Stimulated activated CD4-positive, alpha-beta T cell treated with anti-CD3 and anti-CD28 coated beads, Interleukin-12 subunit alpha, Interleukin-12 subunit beta, amount 100 ng/mL, for 24 hours (primary cell): ENCODE measurements at places on chromosomes 4 and X.

DNA sequence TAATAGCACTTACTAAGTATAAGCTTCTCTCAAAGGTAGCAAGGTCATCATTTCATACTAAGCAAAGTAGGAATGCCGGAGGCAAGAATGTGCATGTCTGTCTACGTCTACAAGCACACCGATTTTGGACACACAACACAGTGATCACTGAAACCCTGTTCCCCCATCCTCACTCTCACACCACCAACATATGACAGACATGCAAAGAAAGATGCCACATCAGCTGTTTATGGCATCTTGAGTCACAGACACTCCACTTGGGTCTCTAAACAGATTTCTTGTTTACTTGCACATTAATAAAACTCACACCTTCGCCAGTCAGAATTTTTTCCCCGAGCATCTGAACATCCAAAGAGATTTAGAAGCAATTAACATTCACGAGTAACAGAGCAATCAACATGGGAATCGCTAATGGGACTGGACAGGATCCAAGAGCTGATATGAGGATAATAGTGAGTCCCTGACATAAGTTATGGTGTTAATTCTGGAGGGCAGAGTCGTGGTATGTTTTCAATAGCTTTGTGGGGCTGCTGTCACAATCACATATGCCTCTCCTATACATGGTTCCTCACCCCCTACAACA, 324.1 kb downstream of the DHX15 start:
- DNase-seq: no peak

GRCh38 chr4:168070903-168071302, 21.4 kb upstream of the ANXA10 start:
- DNase-seq: no peak

DNA sequence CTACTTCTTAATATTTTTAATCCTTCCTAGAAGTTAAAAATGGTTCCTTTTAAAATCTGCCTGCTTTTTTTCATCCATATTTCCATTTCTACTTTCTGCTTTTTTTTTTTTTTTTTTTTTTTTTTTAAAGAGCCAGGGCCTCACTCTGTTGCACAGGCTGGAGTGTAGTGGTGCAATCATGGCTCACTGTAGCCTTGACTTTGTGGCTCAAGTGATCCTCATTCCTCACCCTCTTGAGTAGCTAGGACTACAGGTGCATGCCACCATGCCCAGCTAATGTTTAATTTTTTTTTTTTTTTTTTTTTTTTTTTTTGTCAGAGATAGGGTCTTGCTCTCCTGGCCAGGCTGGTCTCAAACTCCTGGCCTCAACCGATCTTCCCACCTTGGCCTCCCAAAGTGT, 39.7 kb downstream of the MND1 start:
- no peak for DNase-seq

DNA sequence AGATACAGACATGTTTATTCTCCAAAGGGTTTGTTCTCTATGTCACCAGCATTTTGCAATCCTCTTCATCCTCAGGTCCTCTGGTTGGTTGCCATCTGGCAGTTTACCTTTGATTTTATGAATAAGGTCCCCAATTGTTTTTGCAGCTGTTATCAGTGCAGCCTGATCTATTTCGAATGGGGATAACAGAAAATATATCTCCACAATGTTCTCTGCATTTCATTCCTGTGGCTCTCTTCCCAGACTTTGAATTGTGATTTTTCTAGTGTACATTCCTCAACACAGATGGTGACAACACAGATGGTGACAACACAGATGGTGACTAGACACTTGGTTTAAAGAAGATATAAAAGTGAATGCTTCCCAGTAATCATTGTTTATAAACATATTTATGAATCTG, 74.1 kb downstream of the FBXO8 start:
- DNase-seq: no peak

DNA sequence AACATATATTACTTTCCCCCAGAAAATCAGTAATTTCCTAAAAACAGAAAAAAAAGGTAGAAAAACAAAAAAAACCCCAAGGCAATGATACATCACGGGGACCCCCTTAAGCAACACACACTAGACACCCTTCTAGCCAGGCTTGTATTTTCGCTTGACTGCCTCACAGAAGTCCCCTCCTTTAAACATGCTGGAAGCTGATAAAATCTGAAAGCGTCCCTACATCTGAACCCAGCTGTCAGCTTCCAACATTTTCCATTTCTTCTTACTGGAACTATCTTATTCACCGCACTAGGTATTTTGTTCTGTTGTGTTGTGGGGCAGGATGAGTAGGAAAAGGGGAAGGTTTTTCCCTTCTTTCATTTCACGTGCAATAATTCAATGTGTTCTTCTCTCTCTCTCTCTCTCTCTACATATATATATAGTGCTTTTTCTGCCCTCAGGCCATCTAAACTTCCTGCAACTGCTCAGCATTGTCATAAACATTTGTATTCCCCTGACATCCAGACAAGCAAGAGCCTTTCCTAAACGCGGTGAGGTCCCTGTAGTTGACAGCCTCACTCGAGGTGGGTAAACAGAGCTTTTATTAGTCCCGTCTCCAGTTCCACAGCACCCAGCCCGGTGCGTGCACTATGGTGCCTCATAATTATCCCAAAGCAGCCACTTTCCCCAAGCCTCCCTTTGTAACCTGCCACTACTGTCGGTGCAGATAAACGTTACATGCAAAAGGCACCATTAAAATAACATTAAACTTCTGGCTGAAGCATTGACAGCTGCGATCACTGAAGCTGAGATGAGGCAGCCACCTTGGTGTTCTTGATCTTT, 82.5 kb downstream of the GATB start:
- DNase-seq: no peak

- no peak for DNase-seq
These were observed 282.0 kb downstream of the ARHGAP24 start for GRCh38 chr4:85756938-85757337.

DNA sequence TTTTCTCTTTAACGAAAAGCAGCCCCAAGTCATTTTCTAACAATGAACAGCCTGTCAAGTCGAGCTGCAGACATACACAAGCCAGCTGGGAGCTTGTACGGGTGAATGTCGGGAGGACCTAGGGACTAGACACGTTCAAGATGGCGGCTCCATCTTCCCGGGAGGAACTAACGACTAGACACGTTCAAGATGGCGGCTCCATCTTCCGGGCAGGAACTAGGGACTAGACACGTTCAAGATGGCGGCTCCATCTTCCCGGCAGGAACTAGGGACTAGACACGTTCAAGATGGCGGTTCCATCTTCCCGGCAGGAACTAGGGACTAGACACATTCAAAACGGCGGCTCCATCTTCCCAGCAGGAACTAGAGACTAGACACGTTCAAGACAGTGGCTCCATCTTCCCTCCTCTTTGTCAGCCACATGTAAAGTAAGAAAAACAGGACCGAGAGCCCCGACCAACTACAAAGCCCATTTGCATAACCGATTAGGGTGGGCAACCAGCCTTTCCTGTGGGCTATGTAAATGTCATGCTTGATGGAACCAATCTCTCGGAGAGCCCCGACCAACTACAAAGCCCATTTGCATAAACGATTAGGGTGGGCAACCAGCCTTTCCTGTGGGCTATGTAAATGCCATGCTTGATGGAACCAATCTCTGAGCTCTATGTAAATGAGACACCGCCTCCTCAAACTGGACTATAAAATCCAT, 175.5 kb downstream of the DHRSX start:
- DNase-seq: no peak

DNA sequence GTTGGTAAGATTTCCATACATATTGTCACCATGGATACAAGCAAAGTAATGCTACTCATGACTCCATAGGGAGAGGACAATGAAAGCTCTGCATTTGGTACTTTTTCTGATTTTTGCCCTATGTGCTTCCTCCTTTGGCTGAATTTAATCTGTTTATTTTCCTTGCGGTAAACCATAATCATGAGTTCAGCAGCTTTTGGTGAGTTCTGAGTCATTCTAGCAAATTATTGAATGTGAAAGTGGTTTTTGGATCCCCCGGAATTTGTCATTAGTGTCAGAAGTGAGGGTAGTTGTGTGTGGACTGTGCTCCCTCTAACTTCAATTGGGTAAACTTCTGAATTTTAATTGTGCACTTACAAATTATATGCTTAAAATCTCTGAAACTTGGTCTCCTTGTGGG, 170.3 kb downstream of the MOSPD2 start:
- DNase-seq: no peak

- no peak for DNase-seq
These were observed 130.3 kb downstream of the ADGRA3 start for GRCh38 chr4:22385611-22386011.

DNA sequence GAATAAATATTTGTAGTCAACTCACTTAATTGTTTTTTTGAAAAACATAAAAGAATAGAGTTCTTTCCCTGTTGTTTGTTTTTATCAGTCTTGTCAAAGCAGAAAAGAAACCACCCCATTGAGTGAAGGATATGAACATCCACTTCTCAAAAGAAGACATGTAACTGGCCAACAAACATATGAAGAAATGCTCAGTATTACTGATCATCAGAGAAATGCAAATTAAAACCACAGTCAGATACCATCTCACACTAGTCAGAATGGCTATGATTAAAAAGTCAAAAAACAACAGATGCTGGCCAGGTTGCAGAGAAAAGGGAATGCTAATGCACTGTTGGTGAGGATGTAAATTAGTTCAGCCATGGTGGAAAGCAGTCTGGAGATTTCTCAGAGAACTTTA, 326.1 kb upstream of the EMCN start:
- no peak for DNase-seq

DNA sequence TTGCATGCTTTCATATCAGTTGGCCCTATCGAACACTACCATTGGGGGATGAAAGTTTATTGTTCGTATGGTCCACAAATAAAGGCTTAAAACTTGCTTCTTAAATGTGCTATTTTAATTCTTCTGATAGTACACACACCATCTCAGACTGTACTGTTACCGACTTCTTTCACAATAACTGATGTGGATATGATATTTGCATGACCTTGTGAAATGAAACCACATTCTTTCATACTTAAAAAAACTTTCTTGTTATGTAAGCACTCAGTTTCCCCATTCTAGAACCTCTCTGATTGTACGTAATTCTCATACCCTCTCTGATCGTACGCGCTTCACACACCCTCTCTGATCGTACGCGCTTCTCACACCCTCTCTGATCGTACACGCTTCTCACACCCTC, 12.0 kb upstream of the WDR19 start:
- no peak for DNase-seq

DNA sequence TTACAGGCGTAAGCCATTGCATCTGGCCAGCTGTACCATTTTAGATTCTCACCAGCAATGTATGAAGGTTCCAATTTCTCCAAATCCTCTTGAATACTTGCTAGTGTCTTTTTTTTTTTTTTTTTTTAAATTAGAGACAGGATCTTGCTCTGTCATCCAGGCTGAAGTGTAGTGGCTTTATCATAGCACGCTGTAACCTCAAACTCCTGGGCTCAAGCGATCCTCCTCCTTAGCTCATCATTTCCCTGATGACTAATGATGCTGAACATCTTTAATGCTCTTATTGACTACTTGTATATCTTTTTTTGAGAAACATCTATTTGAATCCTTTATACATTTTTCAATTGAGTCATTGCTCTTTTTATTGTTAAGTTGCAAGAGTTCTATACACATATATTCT, 40.3 kb downstream of the HDAC8 start:
- DNase-seq: no peak

GRCh38 chr4:106647451-106647850, 278.9 kb upstream of the GIMD1 start:
- DNase-seq: no peak

DNA sequence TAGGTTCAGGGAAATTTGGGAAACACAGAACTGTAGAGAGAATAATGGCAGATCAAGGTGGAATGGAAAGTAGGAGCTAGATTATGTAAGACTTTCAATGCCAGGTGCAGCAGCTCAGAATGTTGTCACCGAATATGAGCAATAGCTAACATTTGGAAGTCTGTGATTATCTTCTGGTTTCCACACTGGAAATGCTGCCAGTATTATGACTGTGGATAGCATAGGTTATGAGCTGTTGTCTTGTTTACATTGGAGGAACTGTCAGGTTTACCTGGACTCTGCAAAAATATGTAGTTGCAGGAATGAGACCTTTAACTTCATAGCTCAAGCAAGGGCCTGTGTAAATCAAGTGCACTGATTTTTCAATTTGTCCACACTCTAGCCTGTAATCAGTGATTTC, 26.0 kb upstream of the TAF9B start:
- DNase-seq: no peak

- no peak for DNase-seq
These were observed 143.5 kb downstream of the GALNTL6 start for GRCh38 chr4:171956678-171957077.

DNA sequence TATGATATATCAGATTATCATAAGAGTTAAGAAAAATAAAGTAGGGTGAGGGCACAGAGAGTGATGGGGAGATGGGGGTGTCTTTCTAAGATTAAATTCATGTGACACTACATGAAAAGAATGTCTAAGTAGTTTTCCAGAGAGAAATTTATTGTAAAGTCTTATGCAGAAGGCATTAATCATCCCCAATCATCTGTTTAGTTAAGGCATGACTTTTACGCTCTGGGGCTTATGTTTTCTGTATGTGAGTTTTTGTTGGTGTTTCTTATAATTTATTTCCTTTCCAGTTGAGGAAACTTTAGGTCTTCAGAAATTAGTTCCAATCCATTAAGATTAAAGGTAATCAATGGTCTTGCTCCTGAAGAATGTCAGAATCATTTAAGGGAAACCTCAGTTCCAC, 383.0 kb upstream of the GALNT7 start:
- DNase-seq: no peak

GRCh38 chr4:46385946-46386345, 4.0 kb downstream of the GABRA2 start:
- no peak for DNase-seq

- DNase-seq: no peak
These were observed 19.7 kb downstream of the NHSL2 start for GRCh38 chrX:71930298-71930697.

DNA sequence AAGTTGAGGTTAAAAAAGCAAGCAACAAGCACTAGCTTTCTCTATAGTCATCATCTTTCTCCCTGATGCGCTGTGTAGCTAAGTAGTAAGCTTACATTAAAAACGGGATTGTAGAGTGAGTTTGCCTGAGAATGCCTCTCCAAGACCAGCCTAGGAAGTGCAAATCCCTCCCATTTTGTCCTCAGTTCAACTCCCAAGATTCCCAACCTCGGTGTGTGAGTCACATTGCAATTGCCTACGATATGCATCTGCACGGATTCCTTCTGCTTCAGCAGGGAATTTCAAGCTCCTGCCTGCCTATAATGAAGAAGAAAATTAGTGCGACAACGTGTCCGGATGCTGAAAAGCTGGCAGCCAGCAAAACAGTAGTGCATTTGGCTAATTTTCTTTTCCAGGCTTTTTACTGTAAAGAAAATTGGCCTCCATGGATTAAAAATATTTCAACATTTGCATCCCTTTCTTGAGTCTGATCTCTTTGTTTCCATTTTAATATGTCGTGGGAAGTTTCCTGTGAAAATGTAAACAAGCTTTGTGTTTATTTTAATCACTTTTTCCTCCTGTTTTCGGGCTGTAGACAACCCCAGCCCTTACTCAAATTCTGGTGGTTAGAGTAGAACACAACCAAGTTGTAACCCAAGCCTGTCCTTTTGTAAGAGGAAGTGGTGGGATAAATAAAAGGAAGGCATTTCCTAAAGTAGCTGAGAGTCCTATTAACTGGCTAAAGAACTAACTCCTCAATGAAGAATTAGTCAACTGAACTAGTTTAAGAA, 58.4 kb upstream of the TET2 start:
- no peak for DNase-seq

GRCh38 chr4:55125763-55126541, 557 bp upstream of the KDR start:
- no peak for DNase-seq

- no peak for DNase-seq
These were observed 18.3 kb upstream of the MSL3 start for GRCh38 chrX:11739776-11740175.
